ENCODE measurements at places on chromosomes 6 and 20.

GRCh38 chr6:64220801-64221200 lies 585.2 kb downstream of the PHF3 start:
- no peak for DNase-seq

DNA sequence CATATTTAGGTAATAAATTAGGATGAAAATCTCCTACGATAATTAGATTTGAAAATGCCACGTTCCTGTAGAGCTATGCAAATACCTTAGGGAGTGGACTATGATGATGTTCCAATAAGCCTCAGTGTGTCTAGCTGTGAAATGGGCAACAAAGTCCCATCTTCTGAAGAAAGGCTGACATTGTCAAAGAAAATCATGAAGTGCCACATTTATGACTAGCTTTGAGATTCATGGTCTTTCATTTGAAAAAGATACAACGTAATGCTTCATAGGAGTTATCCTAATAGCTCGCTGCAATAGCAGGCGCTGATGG lies 23.8 kb upstream of the BCAS1 start:
- DNase-seq, result no peak

DNA sequence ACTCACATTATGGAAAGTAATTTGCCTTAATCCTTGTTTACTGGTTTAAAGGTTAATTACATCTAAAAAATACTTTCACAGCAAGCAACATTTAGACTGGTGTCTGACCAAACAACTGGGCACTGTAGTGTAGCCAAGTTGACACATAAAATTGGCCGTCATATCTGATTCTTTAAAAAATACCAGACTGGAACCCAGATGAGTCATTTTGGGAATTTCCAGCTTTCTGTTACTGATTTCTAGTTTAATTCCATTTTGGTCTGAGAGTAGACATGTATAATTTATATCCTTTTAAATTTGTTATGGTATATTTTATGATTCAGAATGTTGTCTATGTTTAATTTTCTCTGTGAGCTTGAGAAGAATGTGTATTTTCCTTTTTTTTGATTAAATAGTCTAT lies 44.1 kb downstream of the SCP2D1 start:
- DNase-seq, result no peak

DNA sequence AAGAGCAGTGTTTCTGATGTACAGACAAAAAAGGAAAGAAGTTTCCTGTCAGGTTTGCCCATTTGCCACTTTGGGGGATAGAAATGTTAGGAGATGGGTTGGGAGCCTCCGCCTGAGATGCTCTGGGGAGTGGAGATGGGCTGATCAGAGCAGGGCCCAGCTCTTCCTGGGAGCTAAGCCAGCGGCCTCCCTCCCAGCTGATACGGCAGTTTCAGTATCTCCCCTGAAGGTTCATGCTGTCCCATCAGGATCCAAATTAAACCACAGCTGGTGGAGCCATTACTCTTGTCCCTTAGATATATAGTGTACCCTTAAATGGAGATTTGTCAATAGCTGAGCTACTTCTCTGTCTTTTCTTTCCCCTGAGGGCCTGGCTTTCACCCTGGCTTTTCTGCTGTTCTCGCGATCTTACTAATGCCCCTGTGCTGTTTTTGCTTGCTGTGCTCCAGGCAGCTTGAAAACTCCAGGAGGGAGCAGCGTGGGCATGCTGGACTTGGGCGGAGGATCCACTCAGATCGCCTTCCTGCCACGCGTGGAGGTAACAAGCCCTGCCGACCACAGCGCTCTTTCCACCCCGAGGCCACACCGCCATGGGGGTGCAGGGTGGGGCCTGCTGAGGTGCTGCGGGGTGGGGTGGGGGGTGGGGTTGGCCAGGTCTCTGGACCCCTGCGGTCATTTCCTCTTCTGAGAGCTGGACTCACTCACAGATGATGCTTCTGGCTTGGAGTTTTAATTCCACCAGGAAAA lies 20.9 kb downstream of the ENTPD6 start:
- no peak for DNase-seq

DNA sequence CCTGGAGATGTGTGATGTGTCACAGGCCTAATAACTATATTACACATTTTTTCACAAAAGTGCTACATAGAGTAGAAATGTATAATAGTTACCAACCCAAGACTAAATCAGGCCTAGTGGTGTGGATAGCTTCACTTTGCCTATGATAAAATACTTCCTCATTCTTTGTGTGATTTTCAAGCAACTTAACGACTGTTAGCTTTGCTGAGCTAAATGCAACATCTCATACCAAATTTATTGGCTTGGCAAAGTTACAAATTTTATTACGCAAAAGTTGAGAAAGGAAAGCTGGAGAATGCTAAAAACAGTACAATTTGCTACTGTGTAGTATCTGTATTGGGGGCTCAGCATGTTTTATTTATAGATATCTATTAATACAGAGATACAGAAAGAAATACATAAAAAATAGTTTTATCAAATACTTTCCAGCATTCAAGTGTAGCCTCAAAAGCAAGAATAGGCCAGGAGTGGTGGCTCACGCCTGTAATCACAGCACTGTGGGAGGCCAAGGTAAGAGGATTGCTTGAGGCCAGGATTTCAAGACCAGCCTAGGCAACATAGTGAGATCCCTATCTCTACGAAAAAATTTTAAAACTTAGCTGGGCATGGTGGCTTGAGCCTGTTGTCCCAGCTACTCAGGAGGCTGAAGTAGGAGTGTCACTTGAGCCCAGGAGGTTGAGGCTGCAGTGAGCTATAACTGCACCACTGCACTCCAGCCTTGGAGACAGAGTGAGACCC lies 3.6 kb upstream of the EDN1 start:
- DNase-seq, result no peak

- DNase-seq, result no peak
These were observed 7.6 kb upstream of the HLA-DRA start for GRCh38 chr6:32432050-32432450.

- no peak for DNase-seq
These were observed 41.3 kb downstream of the PANK2 start for GRCh38 chr20:3930265-3931206.

DNA sequence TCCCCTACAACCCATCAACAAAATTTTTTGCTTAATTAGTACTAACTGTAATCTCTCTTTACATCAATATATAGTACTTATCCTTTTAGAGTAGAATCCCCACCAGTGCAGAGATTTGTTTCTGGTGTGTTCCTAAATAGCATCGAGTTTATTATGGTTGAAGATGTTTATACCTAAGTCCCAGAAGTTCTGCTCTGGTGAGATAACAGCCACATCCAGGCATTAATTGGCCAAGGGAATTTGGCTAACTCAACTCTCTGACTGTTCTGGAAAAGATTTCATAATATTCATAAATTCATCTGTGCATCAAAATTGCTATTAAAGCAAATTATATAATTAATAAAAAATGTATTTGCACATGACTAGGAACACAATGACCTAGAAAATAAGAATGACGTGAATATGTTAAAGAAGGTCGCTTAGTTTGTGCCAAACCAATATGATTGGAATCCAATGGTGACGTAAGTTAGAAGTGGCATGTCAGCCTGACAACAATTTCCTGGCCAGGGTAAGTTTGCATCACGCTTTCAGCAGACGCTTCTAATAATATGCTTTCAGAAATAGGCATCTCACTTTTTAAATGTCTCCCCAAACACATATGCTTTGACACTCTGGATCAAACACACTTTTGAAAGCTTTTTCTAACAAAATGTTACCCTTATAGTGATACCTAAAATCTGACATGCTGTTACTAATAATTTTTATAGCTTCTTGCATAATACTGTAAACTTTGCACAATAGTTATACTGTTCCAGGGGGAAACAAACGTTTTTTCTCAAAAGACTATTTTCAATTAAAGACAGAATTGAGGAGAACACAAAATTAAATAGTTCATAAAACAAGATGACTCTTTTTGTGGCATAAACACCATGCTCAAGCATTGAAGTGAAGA lies 236.7 kb downstream of the TENT5A start:
- no peak for DNase-seq

- DNase-seq, result no peak
These were observed 9.1 kb downstream of the PKIB start for GRCh38 chr6:122619309-122619708.

GRCh38 chr20:17505636-17506517 lies 25.3 kb downstream of the BFSP1 start:
- no peak for DNase-seq

GRCh38 chr6:166297606-166298005 lies 10.6 kb downstream of the PRR18 start:
- DNase-seq, result no peak

DNA sequence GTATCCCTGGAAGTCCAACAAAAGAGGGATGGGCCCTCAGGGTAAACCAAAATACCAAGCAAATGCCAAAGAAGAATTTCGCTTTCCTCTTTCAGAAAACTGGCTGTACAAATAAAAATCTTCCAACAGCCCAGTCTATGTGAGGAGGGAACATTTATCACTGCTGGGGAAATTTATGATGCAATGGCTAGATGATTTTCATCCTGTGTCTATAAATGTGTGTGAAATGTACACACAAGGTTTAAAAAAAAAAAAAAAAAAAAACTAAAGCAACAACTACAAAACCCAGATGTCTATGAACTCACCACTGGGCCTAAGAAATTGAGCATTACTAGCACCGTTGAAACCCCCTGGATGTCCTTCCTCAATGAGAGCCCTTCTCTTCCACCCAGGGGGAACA lies 68.7 kb upstream of the SLC4A11 start:
- no peak for DNase-seq

DNA sequence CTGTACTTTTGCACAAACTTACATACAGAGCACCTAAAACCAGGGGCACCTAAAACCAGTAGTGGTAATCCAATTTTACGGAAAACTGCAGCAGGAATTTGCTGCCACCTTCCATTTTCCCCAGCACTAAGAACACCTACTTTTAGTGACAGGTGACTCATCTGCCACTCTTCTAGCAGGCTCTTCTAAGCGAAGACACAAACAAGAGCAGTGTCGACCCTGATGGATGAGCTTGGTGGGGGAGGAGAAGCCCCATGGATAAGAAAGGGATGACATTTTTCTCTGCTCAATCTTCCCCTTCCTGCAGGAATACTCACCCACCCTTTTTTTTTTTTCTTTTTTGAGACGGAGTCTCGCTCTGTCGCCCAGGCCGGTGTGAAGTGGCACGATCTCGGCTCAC lies 116.9 kb downstream of the GMPR start:
- DNase-seq, result no peak

DNA sequence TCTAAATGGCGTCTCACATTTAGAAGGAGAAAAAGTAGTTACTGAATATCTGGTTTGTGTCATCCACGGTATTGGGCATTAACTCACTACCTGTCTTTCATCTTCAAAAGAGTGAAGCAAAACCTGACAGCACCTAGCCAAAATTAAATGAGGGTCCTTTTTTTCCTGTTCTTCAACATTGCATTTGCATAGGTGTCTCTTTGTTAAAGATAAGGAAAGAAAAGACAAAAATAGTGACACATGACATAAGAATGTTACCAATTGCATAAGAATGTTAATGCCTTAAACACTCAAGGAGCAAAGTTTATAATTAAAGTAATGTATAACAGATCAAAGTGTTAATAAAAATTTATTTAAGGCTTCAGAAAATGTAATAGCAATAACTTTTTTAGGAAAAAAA lies 61.4 kb upstream of the MANEA start:
- no peak for DNase-seq

DNA sequence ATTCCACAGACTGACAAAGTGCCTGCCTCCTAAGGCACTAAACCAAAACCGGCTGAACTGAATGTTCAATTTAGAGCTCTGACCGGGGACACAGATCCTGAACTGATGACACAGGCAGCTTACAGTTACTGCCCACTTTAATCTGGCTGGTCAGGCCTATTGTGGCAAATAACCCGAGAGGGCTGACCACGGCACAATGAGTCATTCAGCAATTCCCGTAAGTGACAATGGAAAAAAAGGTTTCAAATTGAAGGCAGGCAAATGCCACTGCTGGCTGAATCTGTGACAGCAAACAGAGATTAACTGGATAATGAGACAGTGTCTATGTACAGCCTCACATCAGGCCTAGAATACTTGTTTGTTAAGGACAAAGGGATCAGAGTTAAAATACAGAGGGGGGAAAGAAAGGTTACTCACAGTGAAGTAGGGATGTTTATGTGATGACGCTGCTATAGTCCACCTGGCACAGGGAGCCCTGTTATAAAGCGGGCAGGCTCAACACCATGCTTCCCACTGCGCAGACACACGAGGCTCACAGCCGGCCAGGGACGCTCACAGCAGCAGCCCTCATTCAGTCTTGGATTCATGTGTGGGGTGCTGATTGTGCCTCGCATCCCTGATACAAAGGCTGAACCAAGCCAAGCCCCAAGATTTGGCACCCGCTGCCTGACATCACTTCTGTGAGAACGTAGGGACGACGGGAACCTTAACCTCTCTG lies 54.4 kb downstream of the RTN4IP1 start:
- no peak for DNase-seq

- no peak for DNase-seq
These were observed 210.7 kb downstream of the BCAS1 start for GRCh38 chr20:53859684-53860083.

GRCh38 chr20:50720026-50720425 lies 11.4 kb upstream of the PARD6B start:
- no peak for DNase-seq

DNA sequence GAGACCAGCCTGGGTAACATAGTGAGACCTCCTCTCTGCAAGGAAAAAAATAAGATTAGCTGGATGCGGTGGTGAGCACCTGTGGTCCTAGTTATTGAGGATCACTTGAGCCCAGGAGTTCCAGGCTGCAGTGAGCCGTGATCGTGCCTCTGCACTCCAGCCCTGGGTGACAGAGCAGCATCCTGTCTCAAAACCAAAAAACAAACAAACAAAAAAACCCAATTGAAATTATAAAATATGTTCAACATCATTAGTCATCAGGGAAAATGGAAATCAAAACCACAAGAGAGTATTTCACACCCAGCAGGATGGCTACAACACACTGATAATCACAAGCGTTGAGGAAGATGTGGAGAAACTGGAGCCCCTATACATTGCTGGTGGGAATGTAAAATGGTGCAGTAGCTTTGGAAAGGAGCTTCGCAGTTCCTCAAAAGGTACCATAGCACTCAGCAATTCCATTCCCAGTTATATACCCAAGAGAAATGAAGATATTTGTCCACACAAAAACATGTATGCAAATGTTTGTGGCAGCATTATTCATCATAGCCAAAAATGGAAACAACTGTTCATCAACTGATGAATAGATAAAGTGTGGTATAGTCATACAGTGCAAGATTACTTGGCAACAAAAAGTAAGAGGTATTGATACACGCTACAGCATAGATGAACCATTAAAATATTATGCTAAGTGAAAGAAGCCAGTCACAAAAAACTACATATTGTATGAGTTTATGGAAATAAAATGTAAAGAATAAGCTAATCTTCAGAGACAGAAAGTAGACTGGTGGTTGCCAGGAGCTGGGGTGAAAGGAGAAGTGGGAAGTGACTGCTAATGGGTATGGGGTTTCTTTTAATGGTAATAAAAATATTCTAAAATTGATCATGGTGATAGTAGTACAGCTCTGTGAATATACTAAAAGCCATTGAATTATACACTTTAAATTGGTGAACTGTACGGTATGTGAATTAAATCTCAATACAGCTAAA lies 38.7 kb upstream of the RIPOR2 start:
- DNase-seq, result no peak
